ENCODE measurements at places on chromosomes 3 and 15.

DNA sequence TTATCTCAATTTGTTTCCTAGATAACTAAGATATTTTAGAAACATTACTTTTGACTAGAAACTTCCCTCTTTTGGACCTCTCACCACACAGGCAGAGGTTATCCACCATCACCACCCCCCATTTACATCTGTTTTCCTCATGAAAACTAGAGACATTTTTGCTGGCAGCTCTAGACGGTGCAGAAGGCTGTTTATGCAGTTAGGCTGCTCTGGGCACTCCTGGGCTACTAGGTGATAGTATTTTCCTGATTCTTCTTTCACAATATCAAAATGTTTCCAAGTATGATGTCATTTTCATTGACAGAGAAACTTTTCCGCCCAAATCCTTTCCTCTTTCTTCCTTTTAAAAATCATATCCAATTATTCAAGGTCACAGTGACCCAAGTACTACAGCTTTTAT lies 67.1 kb downstream of the PLOD2 start:
- DNase-seq: no peak

DNA sequence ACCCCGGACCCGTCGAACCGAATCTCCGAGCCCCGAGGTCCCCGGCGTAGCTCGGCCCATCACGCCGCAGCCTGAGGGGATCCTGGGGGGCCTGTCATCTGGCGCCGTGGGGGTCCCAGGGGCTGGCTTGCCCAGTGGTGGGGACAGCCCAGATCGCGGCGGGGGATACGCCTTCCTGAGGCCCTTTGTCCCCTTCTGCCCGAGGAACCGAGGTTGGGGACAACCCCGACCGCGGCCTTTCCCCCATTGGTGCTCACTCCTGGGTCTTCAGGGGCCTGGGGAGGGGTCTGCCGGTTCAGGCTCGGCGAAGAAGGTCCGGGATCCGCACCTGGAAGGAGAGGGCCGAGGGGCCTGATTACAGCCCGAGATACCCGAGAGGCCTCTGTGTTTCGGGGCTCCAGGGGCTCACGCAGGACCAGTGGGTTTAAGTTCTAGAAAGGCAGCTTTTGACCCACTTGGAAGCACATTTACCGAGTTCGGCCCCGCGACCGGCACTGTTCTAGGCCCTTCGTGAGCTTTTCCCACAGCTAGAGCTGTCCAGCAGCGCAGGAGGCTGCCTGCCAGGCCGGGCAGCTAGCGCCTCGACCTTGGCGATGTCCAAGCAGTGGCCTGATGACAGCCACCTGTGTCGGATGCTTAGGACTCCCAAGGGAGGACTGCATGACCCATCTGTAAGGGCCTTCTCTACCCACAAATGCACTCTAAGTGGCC lies 504 bp downstream of the ABHD2 start:
- no peak for DNase-seq

- no peak for DNase-seq
These were observed 25.9 kb upstream of the JMJD7 start for GRCh38 chr15:41801850-41802455.

DNA sequence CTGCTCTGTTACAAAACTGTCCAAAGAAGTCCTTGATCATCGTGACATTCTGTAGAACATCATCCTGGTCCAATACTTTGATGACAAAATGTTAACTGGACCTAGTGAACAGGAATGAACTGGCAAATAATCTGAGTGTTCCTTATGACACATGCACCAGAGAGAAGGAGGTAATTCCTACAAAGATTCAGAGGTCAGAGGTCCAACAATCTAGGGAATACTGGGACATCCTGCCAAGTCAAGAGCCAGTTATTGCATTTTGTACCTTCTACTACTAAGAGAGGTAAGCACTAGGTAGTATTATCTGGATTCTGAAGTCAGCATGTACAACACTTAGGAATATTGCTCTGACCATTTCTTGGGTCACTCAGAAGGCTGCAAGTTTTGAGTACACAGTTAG lies 20.8 kb downstream of the LZTFL1 start:
- DNase-seq: no peak

- DNase-seq: no peak
These were observed 46.4 kb downstream of the GATM start for GRCh38 chr15:45331972-45332371.

- DNase-seq: no peak
These were observed 325.1 kb upstream of the CBLB start for GRCh38 chr3:106193876-106194275.

DNA sequence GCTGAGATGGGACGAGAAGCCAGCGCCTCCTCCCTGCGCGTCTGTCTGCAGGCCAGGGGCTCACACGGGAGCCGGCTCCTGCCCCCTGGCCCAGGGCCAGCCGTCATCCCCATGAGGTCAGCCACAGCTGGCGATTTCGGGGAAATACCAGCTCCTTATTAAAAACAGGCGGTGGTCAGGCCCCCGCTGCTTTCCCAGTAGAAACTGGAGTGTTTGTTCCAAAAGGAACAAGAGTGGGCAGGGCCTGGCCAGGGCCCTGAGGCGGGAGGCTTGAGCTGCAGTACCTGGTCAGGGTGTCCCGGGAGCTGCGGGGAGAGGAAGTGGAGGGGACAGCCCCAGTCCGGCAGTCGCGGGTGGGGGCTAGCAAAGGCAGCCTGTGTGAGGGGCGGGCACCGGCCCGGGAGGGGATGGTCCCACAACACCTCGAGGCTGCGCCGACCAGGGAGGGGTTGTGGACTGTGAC lies 17.8 kb downstream of the MYL3 start:
- DNase-seq: peak; percentile 81

- no peak for DNase-seq
These were observed 349.9 kb downstream of the NLGN1 start for GRCh38 chr3:173747427-173747826.

- no peak for DNase-seq
These were observed 80.7 kb downstream of the DIPK2A start for GRCh38 chr3:144052275-144052674.

DNA sequence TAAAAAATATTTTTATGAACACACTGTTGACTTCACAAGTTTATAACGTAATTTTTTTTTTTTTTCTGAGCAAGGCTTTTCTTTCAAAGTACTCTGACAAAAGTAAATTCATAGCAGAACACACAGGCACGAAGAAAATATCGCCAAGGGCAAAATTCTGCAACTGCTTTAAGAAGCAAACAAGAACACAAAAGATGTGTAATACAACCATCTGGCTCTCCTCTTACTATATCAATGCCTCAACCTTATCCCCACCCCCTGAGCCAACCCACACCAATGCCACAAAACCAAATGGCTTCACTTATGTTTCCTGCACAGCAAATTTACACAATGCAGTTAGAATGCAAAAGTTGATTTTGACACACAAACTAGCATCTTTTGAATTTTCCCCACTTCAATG lies 274.2 kb downstream of the FOXP1 start:
- DNase-seq: no peak

DNA sequence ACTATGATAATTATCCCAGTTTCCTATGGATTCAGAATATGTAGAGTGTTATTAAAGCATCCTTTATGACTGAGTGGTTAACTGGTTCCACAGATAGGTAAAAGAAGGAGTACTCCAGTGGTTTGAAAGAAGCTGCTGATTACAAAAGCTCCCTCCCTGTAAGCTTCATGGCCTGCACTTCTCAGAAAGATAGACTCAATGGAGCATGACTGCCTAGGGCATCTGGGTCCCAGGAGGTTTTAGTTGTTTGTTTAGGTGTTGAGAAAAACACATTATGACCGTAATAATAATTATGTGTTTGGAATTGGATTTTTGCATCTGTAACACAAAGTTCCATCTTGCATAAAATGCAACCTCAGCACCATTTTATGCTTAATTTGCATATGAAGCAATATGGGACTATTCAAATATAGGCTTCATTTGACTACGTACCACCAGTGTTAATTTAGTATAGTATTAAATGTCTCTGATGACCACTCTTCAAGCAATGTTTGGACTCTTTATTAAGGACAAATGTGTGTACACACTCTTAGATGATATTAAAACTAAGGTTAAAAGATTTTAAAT lies 121.1 kb downstream of the ROBO2 start:
- DNase-seq: no peak

DNA sequence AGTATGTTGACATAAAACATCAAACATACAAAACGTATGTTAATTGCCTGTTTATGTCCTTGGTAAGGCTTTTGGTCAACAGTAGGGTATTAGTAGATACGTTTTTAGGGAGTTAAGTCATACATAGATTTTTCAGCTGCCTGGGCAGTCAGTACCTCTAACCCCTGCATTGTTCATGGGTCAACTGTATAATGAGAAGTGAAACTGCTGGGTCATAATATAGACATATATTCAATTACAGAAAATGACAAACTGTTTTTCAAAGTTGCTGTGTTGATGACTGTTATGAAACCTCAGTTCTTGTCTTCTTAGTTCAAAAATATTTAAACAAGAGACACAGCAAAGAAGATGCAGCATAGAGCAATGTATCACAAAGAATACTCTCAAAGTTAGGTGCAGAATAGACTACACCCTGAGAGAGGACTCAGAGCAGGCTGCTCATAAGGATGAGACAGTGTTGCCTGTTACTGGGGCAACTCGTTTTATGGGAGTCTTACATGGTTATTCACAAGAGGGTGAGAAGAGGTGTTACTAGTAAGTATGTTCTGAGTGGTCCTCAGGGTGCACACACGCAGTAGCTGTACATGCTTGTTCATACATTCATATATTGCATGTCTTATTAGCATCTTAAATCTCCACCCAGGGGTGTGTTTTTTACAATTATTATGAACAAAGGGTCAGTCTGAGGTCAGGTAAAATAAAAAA lies 53.1 kb upstream of the ADAMTS17 start:
- DNase-seq: no peak

GRCh38 chr3:119205209-119205608 lies 31.8 kb downstream of the UPK1B start:
- DNase-seq: no peak

DNA sequence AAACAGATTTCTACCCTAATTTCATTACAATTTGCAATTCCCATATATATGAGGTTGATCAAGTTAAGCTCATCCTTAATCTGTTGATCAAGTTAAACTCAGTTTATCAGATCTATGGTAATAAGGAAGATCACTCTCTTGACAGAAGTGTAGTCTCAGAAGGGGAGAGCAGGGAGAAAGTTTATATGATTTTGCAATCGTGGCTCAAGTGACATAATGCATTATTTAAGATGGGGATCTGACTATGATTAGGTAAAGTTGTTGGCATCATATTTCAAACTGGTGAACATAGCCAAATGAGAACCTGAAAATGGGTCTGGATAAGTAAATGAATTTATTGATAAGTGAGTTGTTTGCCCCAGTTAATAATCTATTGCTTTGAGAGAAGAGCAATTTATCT lies 995.3 kb downstream of the OTOL1 start:
- no peak for DNase-seq

DNA sequence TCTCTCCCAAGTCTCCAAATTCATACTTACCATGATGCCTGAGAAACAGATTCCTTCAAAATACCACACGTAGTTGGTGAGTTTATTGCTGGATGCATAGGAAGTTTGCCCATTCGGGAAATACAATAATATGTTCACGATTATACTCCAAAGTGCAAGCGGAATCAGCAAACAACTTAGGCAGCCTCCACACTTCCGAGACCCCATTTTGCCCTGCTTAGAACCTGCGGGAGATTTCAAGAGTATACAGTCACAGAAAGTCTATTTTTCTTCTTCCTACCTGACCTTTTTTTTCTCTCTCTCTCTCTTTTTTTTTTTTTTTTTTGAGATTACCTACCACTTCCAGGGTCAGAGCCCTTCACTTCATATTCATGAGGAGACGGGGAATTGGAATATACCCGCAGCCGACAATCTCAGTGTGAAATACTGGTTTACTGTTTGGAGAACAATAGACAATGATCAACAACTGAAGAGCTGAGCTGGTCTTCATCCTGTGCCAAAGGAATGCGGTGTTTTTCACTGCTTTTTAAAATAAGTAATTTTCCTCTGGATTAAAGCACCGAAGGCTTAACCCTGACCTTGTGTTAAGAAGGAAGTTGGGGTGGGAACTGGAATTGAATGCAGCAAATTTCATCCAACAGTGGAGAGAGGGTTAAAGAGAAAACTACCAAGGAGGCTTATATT lies at the start of gene TM4SF18:
TM4SF18 (minus strand) TSS at position 461 of the 684 bp plus-strand sequence; CDS start at position 207, 254 bp downstream.
- DNase-seq: no peak

DNA sequence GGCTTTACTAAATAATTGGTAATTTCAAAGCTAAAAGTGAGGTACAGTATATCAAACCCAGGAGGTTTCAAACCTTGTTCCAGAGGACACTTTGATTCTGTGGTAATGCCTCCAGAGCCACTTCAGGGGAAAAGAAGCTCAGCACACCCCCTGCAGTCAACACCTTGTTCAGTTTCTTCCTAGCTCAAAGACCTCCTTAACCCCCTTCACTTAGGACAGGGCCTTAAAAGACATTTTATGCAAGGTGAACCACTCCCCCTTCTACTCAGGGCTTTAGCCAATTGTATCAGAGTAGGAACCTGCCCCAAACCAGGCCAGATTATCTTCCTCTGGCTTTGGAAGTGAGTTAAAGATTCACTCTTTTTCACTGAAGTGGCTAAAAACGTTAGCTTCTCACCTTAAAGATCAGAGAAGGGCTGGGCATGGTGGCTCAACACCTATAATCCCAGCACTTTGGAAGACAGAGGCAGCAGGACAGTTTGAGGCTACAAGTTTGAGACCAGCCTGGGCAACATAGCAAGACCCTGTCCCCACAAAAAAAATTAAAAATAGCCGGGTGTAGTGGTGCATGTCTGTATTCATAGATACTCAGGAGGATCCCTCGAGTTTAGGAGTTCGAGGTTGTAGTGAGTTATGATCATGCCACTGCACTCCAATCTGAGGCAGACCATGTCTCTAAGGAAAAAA lies 3.4 kb downstream of the DENND6A start:
- DNase-seq: no peak

DNA sequence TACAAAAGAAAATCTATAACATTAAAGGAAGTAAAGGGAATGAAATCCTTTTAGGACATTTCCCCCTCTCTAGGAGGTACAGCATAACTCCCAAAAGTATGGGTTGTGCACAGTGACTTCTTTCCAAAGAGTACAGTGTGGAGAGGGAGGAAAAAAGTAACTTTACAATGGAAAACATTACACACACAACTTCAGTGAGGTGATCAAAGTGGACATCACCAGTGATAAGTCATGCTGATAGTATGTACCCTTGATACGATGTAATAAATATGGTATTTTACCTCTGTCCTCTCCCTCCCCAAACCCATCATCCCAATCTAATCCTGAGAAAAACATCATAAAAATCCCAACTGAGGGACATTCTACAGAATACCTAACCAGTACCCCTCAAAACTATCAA lies 10.8 kb downstream of the PLD1 start:
- no peak for DNase-seq

DNA sequence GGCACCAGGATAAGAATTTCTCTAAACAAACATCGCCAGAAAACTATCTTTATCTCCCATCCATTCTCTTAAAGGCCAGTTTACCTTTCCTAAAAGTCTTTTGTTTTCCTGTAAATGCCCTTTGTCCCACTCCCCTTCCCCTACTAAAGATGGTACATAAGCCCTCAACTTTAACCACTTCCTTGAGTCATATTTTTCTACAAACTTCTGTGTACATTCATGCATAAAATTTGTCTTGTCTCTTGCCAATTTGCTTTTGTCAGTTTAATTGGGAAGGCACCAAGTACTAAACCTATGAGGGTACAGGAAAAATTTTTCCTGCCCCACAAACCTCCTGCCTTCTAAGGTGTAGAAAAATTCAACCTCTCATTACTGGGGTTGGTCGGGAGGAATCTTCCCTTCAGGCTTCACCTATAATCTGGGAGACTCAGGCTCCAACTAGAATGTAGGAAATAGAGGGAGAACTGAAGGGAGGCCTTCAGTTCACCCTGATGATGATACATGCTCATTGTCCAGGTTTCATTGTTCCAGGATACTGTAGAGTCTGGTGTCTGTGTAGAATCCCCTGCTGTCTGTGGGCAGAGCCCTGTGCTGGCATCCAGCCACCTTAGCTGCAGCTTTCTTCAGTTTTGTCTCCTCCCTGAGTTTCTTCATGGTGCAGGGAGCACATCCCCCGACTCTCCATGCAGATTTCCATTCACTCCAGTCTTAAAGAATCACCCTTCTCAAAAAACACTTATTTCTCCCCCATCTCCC lies 53.2 kb downstream of the CD200R1L start:
- no peak for DNase-seq
